Urothelium cell line (cell line): ENCODE measurements at places on chromosomes 12 and 14.

DNA sequence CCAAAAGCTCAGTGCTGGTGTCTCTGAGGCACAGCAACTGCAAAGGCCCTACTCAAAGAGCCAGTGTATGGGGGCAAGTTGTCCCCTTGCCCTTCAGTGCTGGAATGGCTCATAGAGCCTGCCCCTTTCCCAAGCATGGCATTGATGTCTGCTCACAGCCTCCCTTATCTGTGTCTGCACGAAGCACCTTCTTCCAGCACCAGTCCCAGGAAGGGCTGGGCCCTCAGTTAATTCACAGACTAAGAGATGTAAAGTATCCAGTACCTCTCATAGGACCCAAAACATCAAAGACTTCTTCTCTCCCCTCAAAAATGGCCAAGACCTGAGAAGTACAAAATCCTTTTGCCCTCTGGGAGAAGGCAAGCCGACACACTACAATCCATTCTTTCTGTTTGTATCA is 1.6 kb upstream of the CMAS start:
- no peak for DNase-seq

GRCh38 chr14:101851183-101851582 is 89.7 kb downstream of the PPP2R5C start:
- DNase-seq, result no peak

GRCh38 chr12:27583057-27583797 is 59.2 kb downstream of the PPFIBP1 start:
- no peak for DNase-seq

DNA sequence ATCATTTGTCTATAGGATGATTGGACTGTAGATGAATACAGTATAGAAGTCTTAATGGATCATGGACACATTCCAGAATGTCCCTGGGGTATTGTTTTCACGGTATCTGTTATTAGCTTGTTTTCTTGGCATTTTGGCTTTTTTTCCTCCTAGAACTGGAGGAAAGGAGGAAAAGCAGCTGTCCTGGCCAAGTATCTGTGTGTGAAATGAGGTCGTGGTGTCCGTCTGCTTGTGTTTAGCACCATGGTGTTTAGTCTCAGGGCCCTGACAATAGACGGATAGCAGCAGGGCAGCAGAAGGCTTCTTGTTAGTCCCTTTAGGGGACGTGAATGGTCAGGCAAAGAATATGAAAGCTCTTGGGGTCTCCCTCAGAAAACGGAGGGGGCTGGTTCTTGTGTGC is 21.2 kb downstream of the FGF6 start:
- DNase-seq, result no peak

- DNase-seq, result no peak
These were observed 23.5 kb downstream of the CALCOCO1 start for GRCh38 chr12:53703756-53704155.

GRCh38 chr14:95597784-95598211 is 62.9 kb downstream of the GLRX5 start:
- peak; percentile 32 for DNase-seq

GRCh38 chr14:37559386-37559785 is 35.7 kb downstream of the FOXA1 start:
- DNase-seq, result no peak

DNA sequence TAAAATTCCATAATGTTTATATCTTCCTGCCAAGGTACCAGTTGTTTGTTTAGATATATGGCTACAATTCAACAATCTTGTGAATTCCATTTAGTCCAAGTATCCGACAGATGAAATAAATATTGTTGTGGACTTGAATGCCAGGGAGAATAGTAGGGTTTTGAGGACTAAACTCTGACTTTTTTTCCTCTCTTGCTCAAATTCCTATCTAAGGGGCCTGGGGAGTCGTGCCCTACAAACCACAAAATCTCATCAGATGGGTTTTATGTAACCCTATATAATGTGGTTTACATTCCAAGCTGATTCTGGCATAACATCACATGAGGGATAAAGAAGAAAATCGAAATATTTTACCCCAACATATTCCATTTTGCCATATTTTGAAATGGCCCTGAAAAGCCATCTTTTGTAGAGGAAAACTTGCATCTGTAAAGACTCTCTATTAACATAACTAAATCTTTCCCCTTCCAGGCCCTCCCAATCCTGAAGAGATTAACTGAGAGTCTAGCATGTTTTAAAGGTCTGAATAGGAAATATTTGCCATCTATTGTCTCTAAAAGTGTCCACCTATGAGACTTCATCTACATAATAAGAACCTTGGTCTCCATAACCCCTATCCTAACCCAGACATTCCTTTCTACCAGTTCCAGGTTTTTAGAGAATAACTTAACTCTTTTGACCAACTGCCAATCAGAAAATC is 184.7 kb upstream of the KITLG start:
- DNase-seq, result no peak

DNA sequence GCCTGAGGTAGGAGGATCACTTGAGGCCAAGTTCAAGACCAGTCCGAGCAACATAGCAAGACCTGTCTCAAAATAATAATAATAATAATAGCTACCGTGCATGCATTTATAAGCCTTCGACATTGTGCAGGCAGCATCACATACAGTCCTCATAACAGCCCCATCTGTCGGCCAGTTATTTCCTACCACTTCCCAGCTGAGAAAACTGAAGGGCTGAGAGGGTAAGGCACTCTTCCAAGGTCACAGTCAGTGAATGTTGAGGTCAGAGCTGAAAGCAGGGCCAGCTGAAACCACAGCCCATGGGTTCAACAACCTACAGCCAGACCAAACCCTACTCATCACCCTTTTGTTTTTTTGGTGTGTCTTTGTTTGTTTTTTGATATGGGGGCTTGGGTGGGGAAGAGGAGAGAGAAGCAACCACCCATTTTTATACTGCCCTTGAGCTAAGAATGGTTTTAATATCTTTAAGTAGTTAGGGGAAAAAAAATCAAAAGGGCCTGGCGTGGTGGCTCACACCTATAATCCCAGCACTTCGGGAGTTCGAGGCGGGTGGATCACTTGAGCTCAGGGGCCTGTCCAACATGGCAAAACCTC is 16.8 kb upstream of the ITPK1 start:
- peak; percentile 25 for DNase-seq

- no peak for DNase-seq
These were observed 16.7 kb downstream of the PRH1 start for GRCh38 chr12:10867381-10867780.

DNA sequence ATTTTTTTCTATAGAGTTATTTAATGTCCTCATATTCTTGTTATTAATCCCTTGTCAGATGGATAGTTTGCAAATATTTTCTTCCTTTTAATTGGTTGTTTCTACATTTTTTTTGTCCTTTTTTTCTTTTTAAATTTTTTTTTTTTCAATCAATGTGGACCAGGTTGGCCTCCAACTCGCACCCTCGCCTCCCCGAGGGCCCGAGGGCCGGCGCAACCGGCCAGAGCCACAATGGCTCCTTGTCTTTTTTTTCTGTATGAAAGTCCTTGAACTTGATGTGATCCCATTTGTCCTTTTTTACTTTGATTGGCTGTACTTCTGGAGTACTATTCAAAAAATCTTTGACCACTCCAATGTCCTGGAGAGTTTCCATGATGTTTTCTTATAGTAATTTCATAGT is 17.7 kb upstream of the SLCO1B1 start:
- DNase-seq, result no peak

GRCh38 chr12:2666411-2666810 is 128.4 kb upstream of the FKBP4 start:
- DNase-seq, result no peak

DNA sequence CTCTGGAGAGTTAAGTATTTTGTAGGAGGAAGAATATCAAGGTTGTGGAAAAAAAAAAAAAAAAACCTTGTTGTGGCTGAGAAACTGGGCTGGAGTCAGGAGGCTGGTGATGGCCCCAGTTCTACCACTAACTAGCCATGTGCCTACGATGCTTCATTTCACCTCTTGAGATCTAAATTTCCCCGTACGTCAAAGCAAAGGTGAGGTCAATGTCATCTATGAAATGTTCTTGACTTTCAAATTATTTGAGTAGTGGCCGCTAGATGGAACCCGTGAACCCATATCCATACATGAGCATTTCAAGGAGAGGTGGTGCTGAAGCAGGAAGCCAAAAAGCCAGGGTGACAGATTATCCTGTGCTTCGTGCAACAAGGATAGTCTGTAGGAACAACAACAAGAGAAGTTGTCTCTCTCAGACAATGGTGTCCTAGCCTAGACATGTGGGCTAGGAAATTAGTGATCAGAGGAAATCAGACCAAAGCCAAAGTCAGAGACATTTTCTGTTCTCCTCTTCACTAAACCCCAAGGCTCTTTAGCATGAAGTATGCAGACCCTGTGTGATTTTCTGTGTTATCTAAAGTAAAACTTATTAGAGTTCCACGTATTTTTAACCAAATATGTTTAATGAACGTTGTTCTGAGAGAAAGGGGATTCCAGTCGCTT is 95.5 kb upstream of the ETV6 start:
- peak; percentile 85 for DNase-seq

DNA sequence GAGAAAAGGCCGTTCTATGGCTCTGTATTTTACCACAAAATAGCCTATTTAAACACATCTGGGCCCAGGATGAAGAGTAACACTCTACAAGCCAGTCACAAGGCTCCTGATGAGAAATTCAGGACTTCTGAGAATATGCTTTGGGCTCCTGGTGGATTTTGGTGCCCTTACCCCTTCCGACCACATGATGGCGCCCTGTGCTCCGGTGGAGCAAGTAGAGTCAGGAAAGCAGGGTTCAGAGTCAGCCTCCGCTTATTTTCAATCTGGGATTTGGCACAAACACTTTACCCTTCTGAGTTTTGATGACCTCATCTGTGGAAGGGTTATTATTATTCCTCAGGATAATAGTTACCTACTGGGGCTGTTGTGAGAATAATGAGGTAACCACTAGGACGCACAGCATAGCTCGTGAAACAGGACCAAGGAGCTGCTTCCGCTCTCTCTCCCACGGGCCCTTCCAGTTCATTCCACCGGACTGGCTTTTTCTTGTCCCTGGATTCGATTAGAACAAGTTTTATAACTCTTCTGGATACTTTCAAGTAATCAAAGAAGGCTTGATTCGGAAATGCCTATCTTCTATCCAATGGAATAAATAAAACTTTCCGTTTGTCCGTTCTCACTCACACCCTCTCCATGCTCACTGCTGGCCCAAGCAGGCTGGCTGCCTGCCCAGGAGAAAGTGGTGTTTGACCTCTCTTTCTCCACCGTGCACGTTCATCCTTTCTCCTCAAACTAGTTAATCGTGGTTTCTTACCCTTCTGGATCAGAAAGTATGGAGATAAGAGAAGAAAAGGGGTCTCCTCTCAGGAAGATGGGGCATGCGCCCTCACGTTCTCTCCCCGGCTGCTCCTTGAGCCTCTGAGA is 104.6 kb downstream of the GALC start:
- DNase-seq, result peak; percentile 37

DNA sequence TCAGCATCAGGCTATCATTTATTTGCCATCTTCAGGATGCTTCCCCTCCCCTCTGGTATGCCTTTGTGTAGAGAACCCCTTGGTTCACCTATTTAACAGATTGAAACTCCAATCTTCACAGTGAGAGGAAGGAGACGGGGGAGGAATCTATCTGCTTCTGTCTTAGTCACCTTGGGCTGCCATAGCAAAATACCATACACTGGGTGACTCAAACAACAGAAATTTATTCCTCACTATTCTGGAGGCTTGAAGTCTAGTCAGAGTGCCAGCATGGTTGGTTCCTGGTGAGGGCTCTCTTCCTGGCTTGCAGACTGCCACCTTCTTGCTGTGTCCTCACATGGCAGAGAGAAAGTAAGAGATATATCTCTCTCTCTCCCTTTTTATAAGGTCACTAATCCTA is 13.5 kb upstream of the EML1 start:
- peak; percentile 19 for DNase-seq

DNA sequence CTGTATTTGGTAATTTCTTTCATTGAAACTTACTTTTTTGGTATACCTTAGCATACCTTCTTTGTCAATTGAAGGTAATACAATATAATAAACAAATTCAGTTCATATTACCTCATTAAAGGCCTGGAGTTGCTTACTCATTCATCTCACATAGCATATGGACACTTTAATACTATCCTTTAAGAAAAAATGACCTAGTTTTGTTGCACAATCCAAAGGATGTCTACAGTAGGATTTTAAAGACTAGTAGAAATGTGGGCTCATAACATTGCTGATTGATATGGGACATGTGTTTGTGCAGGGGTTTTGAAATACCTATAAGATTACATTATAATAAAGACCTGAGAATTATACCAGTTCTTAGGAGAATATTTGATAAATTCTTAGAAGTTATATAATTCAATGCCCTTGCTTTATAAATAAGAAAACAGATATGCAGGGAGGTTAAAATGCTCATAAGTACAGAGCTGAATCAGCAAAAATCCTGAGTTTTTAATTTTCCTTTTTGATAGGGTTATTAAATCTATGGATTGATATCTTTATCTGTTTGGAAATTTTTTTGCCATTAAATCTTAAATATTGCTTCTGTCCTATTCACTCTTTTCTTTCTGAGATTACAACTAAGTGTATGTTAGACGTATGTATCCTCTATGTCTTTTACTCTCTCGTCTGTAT is 352.1 kb downstream of the ATP23 start:
- DNase-seq, result no peak

- no peak for DNase-seq
These were observed at the start of gene DCAF5 for GRCh38 chr14:69152902-69153151. Gene DCAF5 (minus strand): TSS chr14:69153119. CDS start chr14:69152978, 141 bp downstream.

GRCh38 chr12:54035568-54036264 is 2.9 kb downstream of the HOXC5 start:
- DNase-seq, result no peak

- peak; percentile 40 for DNase-seq
These were observed 588.2 kb downstream of the NRXN3 start for GRCh38 chr14:78758333-78758732.

DNA sequence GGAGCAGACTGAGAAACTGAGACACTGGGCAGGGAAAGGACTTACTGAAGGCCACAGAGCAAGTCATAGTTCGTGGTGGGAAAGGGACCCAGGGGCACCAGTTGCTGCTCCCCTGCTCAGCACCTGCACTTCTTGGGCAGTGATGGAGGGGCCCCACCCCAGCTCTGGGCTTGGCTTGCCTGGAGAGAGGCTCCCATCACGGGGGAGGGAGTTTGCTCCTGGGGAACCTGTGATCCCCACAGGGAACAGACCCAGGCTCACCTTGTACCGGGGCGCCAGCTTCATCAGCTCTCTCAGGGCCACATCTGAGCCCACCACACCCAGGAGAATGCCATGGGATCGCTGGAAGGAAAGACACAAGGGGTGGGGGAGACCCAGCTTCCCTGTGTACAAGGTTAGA is 39.8 kb downstream of the CACNA2D4 start:
- DNase-seq, result no peak

- no peak for DNase-seq
These were observed 288.4 kb downstream of the CACNA1C start for GRCh38 chr12:2341051-2341751.

- no peak for DNase-seq
These were observed 1028.7 kb downstream of the BCL11B start for GRCh38 chr14:98243332-98243731.
